ENCODE measurements at places on chromosomes 5 and 9.
A peak's percentile ranks its signal among the peaks of the same experiment; 100 is the strongest.

- DNase-seq = no peak
Measured at GRCh38 chr5:89228355-89228754, 345.4 kb upstream of the MEF2C start.

DNA sequence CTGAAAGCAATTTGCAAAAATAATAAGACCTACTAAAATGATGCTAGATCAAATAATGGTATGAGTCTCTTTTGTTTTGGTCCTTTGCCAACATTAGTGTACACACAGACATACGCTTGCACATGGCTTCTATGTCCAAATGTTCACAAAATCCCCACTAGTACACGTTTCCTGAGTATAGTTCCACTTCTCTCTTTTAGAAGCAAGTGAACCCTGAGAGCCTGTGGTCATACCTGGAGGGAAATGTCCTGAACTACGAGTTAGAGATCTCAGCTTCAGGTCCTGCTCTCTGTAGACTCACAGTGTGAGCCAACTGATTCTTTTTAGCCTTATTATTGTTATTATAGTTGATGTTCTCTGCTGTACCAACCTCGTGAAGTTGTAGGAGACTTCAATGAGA lies 47.3 kb upstream of the ACTBL2 start:
- no peak for DNase-seq

DNA sequence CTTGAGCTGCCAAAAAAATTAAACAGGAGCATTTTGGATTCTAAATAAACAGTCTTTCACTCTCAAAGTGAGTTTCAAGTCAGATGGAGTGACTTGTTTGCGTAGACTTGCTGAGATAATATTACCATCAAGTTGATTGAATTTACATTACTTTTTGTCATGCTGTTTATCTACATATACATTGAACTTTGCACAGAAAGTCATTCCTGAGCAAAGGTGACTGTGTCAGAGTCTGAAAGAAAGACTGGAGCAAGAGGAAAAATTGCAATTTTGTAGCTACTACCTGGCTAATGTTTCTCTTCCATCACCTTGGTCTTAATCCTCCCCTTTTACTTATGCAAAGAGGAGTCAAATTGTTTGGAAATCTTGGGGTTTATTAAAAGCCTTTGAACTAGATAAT lies 179.4 kb downstream of the PTTG1 start:
- DNase-seq = no peak

DNA sequence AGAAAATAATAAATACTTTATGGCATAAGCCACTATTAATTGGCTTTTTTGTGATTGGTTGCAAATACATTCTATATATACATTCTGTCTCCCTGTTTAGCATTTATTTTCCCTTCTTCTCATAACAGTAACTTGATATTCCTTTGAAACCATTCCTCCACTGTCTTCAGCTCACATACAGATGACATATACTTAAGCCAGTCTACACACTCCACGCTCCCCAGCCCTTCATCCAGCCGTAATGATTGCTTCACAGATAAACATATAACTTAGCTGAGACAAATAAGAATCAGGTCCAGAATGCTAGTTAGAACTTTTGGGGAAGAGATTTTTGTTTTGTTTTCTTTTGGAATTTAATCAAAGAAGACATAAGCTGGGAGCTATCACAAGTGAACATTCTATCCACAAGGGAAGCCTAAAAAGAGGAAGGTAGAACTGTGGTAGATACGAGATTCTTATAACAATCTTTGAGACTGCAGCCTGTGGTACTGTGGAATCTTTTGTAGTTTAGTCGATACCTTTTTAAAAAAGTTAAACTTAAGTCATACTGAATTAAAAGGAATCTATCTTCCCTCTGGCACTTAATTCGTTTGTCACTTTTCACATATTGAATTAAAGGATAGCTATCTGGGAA lies 365.1 kb upstream of the PRR16 start:
- no peak for DNase-seq

- DNase-seq = peak; percentile 79
Measured at GRCh38 chr5:90518661-90519060, 10.7 kb downstream of the LYSMD3 start.

DNA sequence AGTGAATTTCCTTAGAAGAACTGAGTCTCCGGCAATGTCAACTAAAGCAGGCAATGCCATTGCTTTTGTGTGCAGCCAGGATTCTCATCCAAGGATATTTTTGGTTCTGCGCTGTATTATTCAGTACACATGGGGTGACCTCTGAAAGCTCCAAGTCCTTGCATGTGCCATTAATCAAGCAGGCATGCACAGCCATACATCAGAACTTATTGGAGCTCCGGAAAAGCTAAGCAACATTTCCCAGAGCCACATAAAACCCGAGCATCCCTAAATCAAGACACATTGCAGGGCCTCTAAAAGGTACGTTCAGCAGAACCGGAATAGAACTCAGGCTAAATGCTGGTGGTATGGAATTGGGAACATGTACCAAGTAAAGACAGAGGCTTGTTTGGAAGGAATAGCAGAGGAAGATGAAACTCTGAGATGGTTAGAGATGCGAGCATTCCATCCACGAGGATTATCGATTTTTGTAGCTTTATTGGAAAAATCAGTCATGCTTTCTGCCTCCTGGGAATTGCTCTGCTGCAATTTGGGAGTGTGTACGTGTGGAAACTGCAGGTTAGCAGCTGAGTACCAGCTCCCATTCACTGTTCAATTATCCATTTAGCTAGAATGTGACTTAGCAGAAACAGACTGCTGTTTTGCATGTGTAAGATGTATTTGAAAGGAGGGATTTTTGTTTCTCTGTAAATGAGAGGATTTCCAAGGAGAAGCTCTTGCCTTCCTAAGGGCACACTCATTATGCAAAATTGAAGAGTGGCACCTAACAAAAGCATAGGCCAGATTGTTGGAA lies 143.7 kb upstream of the WWC1 start:
- no peak for DNase-seq

DNA sequence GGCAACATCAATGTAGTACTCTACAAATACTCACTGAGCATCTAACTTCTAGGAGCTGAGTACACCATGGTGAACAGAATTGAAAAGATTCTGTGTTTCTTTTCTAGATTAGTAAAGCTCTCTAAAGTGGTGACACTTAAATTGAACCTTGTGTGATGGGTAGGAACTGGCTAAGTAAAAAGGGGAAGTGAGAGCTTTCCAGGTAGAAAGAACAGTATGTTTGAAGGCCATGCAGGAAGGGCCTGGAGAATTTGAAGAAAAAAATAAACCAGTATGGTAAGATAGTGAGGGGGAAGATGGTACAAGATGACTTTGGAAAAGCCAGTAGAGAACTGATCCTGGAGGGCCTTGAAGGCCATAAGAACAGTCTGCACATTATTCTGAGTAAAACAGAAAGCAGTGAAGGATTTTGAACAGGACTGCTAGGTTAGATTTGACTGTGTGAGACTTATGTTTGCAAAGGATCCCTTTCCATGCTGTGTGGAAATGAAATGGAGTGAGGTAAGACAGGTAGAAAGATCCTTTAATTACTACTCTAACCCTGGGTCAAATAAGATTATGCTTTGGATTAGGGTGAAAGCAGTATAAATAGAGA lies 46.7 kb upstream of the UBQLN1 start:
- DNase-seq = no peak

GRCh38 chr5:64599226-64599625 lies 91.1 kb upstream of the SHISAL2B start:
- no peak for DNase-seq

DNA sequence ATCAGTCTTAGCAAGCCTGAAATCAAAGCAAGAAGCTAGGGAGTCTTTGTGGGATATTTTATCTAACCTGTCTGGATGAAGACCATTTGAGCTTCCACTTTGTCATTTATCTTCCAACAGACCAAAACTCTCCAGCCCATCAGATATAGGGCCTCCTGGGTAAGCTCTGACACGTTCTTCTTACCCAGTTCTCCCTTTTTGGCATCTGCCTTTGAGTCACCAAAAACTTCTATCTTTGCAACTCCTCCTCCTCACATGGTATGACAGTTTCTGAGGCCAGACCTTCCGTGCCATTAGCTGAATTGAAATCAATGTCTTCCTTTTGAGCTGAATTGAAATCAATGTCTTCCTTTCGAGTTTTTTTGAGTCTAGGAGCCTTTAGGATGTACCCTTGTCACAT lies 156.6 kb upstream of the SPRY4 start:
- DNase-seq = no peak

DNA sequence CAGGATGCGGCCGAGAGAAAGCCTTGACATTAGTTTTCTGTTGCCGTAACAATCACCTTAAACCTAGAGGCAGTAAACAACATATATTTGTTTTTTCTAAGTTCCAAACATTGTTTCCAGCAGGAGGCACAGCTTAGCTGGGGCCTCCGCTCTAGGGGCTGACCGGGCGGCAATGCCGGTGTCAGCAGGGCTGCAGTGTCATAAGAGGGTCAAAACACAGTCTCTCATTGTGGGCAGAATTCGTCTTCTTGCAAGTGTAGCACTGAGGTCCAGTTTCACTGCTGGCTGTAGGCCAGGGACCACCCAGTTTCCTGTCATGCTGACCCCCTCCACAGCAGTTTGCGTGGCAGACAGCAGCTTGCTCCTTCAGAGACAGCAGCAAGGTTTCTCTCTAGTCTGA lies 186.2 kb downstream of the PJA2 start:
- peak; percentile 13 for DNase-seq

- DNase-seq = peak; percentile 59
Measured at GRCh38 chr5:123659495-123659894, 147.5 kb downstream of the CSNK1G3 start.

DNA sequence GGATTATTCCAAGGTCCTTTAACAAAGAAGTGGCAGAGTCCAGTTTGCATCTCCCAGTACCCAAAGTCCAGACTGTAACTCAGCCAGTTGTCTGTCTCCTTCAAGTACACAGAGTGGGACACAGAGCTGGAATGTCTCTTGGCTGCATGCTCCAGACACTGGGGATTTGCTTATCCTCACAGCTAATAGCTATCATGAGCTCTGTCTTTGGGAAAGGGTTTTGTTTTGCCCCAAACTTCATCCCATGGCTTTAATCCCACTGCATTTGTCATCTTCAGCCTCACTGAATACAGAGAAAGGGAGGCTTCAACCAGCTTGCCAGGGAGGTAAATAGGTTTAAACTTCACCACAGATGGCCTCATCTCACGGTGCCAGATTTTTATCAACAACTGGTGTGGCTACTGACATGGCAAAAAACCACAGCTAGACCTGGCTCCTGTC lies 412.2 kb upstream of the SLC24A2 start:
- DNase-seq = no peak

DNA sequence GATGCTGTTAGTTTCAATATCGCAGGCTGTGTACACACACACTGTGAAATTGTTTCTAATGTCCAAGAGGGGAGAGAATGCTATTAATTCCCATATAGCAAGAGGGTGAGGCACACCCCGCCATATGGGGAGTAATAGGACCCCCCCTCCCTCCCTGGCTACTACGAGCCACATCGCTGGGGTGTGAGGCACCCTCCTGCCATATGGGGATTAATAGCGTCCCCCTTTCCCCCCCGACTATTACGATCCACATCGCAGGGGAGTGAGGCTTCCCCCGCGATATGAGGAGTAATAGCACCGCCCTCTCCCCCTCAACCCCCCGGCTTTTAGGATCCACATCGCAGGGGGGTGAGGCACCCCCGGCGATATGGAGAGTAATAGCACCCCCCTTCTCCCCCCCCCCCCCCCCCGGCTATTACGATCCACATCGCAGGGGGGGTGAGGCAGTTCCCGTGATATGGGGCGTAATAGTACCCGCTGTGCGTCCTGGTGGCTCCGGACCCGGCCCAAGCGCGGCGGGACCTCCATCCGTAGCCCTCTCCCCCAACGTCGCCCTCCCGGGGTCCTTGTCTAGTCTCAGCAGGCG lies 494 bp upstream of the STK32A start:
- DNase-seq = no peak

DNA sequence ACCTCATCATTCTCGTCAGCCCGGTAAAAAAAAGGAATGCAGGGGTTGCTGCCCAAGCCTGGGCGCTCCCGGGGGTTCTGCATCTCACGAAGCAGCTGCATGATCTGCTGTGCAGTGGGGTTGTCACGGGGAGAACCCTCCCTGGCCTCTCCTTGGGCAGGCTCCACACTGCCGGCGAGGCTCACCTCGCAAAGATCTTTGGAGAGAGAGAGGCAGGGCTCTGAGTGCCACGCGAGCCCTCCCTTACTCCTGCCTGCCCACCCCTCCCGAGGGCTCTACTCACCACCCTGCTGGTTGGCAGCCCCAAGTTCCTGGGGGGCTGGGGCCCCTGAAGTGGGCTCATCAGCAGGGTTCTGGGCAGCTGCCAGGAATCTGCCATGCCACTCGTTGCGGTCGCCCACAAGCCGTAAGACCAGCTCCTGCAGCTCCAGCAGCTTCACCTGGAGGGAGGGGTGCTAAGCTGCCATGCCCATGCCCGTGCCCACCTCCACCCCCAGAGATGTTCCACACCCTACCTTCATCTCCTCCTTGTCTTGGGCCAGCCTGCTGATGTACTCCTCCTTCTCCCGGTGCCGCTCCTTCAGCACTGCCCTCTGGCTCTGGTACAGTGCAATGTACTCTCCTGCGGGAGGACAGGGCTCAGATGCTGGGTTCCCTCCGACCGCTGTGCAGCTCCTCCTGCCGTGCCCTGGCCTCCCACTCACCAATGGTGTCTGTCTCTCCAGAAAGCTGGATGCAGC lies 18.6 kb downstream of the GOLGA2 start:
- DNase-seq = no peak

GRCh38 chr9:114282926-114283325 lies 40.0 kb upstream of the ORM1 start:
- DNase-seq = peak; percentile 75

GRCh38 chr5:42242881-42243485 lies 180.3 kb upstream of the GHR start:
- no peak for DNase-seq

DNA sequence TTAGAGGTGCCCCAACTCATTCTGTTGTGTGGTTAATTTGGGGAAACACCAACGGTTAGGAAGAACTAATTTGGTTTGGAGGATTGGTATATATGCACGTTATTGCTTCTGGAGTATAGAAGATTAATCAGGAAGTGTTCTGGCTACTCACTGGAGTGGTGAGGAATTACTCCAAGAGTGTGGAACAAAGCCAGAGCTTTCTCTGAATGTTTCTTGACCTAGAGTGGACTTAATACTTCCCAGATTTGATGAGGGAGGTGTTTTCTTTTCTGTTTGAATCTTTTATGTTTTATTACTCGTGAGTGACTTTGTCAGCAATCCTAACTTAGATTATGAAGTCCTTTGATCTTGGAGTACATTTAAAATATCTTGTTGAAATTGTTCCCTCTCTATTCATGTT lies 163.7 kb downstream of the MAN2A1 start:
- DNase-seq = peak; percentile 39

GRCh38 chr9:69331444-69331843 lies 6.4 kb downstream of the ENTREP1 start:
- no peak for DNase-seq

- DNase-seq = peak; percentile 92
Measured at GRCh38 chr5:139745800-139746690, 49.6 kb upstream of the PSD2 start.

All from choroid plexus epithelial cell (primary cell).